ENCODE measurements at places on chromosomes 16 and 17.

DNA sequence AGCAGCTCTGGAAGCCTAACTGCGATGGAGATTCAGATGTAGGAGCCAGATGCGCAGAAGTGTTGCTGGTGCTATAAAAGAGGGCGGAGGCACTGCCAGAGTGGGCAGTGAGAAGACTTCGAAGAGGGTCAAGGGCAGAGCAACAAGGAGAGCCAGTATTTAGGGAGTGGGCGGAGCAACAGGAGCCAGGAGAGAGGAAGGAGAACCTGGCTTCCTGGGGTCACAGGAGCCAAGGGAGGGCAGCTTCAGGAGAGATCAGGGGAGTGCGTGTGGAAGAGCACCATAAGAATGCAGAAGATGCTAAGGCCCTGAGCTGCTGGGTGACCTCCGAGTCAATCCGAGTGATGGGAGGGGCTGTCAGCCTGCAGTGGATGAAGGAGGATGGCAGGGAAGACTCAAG lies 14.4 kb upstream of the MRPS23 start:
- no peak for DNase-seq

- DNase-seq: no peak
Measured at GRCh38 chr16:79994418-79994817, 393.9 kb upstream of the MAF start.

- DNase-seq: no peak
Measured at GRCh38 chr16:57324749-57325148, 33.8 kb upstream of the CCL22 start.

DNA sequence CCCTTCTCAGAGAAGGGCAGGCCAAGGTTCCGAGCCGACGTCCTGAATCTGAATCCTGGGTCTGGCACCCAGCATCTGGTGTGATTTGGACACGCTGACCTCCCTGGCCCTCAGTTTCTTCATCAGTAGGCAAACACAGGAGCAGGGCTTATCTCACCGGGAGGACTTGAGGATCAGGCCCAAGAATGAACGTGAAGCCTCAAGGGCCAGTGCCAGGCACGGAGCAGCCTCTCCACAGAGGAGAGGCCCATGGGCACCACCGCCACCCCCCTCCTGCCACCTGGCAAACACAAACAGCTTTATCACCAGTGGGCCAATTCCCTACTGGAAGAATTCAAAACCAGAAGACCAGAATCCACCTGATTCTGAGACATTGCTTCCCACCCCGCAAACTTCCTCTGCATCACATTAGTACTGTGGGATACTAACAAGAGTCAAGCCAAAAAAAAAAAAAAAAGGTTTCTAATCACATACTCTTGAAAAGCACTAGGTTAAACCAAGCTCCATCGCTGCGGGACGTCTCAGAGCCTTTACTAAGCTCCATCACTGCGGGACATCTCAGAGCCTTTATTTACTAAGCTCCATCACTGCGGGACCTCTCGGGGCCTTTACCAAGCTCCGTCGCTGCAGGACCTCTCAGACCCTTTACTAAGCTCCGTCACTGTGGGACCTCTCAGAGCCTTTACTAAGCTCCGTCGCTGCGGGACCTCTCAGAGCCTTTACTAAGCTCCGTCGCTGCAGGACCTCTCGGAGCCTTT lies 68.0 kb upstream of the DOC2B start:
- no peak for DNase-seq

DNA sequence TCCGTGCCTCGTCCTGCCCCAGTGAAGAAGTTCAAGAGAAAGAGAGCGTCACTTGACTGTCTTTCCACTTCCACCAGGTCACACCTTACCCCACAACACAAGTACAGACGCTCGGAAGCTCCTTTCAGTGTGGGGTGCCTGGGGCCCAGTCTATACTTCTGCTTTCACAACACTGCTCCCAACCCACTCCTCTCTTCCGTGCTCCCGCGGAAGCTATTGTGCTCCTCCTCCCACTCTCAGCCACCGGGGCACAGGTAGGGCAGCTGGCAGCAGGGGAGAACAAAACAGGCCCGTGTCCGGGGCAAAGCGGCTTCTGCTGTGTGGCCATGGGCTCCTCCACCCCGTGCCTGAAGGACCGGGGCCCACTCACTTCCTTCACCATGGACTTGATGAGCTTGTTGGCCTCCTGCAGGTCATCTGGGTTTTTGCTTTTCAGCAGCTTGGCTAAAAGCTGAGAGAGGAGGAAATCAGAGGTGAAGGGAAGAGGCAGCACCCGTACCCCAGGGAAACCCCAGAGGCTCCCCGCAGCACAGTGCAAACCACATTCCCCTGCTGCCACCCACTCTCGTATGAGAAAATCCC lies 18.9 kb downstream of the GGA3 start:
- no peak for DNase-seq

- DNase-seq: no peak
Measured at GRCh38 chr17:75250009-75250471, 11.4 kb downstream of the GGA3 start.

- peak; percentile 54 for DNase-seq
Measured at GRCh38 chr17:78925234-78925633, at the start of gene TIMP2. Gene TIMP2 (minus strand): TSS chr17:78925387. CDS start chr17:78925088, 299 bp downstream.

GRCh38 chr17:80876950-80877728 lies 114.5 kb upstream of the CHMP6 start:
- DNase-seq: no peak

- no peak for DNase-seq
Measured at GRCh38 chr17:27862840-27863239, 30.3 kb downstream of the LYRM9 start.

GRCh38 chr17:29291163-29291752 lies 2.7 kb downstream of the NUFIP2 start:
- DNase-seq: no peak

- no peak for DNase-seq
Measured at GRCh38 chr16:85959686-85960085, 60.7 kb downstream of the IRF8 start.

- no peak for DNase-seq
Measured at GRCh38 chr17:300881-301280, 51.7 kb downstream of the RPH3AL start.

DNA sequence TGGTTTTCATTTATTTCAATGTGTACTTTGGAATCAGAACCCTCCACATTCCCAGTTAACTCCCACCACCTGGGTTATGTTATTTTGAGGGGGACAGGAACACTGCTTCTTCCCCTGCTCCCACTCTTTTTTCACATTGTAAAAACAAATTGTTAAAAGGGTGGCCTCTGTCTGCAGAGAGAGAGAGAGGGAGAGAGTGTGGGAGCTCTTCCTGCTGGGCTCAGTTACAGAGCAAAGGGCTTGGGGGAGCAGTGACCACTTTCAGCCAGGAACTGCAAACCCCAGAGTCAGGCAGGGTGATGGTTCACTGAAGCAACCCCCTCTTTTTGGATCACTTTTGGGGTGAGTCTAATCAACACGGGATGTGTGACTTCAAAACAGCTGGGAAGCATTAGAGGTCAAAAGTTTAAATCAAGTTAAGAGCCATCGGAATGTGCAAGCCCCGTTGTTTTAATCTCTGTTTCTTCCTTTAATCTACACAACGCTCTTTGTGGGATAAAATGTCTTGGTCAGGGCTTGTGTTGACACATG lies 577.0 kb upstream of the CDH11 start:
- DNase-seq: no peak

- no peak for DNase-seq
Measured at GRCh38 chr16:80265624-80266306, 275.0 kb upstream of the DYNLRB2 start.

DNA sequence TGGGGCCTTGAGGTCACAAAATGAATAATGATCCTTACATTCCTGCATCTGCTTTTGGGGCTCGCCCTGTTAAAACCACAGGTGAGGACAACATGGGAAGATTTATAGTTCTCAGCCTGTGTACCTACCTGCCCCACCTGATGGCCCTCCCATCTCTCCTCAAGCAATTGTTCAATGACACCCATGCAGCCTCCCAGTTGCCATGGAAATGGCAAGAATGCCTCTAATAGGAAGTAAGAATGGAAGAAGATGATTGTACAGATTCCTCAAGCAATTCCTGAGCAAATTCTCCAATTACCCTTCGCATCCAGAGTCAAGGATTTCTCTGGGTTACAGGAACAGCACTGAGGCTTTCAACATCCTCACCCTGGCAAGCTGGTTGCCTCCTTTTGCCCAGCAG lies 78.6 kb upstream of the CCL2 start:
- no peak for DNase-seq

DNA sequence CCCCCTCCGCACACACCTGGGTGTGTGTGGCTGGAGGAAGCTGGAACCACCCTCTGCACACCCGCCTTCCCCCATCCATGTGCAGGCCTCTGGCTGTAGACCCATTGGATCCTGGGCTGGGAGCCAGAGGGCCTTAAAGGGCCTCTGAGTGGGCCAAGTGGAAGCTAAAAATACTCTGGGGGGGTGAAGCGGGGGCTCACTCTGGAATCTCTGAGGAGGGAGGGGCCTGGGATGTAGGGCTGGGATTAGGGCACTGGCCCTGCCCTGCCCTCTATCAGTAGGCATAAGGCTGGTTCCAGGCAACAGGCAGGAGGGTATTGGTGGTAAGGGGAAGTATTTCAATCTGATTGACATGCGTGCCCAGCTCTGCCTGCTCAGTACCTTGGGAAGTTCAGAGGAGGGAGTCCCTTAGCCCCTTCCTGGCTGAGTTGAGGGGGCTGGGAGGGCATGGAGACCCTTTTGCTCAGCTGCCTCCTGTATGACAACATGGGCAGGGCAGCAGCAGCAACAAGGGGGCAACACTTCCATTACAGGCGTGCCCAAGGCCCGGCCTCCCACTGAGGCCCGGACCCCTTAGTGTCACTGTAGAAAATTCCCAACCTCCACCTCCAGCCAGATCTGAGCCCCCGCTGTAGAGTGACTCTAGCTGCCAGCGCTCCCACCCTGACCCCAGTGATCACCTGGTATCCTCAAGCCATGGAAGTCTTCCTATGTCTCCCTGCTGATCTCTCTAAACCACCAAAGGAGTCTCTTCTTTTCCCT lies 5.2 kb downstream of the ITGA3 start:
- no peak for DNase-seq

- DNase-seq: no peak
Measured at GRCh38 chr16:15493466-15494180, 59.2 kb downstream of the BMERB1 start.

- DNase-seq: no peak
Measured at GRCh38 chr16:24568392-24568791, 29.0 kb downstream of the RBBP6 start.

DNA sequence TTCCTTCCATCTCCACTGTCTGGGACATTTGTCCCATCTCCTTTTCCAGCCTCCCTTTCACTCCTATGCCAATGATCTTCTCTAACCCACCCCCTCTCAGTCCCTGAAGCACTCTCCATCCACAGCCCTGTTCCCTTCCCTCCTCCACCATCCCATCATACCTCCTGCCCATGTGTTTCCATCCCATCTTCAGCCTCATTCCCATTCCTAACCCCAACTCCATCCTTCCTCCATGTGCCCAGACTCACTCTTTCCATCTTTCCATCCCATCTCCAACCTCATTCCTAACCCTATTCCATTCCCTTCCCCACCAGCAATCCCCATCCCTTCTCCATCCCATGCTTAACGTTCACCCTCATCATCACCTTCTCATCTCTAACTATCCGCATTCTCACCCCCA lies 4.3 kb downstream of the IL27 start:
- no peak for DNase-seq

GRCh38 chr17:71486261-71486660 lies 634.6 kb upstream of the SOX9 start:
- no peak for DNase-seq

DNA sequence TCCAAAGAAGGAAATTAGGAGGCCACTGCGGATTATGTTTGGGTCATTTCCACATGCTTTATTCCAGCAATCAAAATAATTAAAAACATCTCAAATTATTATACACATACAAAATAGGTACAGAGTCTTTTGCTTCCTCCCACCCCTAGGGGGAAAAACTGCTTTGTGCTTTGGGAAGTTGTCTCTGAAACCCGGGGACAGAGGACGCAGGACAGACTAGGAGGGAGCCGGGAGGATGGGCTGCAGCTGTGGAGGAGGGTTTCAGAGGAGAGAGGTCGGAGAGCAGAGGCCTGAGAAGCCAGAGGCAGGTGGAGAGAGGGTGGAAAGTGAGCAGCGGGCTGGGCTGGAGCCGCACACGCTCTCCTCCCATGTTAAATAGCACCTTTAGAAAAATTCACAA lies 17.4 kb downstream of the COL1A1 start:
- DNase-seq: no peak

GRCh38 chr17:36665417-36665816 lies 64.0 kb downstream of the MRM1 start:
- DNase-seq: no peak

- DNase-seq: no peak
Measured at GRCh38 chr17:29138971-29139691, 41.1 kb downstream of the MYO18A start.

GRCh38 chr17:68849673-68850610 lies 105.2 kb downstream of the ABCA8 start:
- DNase-seq: no peak

DNA sequence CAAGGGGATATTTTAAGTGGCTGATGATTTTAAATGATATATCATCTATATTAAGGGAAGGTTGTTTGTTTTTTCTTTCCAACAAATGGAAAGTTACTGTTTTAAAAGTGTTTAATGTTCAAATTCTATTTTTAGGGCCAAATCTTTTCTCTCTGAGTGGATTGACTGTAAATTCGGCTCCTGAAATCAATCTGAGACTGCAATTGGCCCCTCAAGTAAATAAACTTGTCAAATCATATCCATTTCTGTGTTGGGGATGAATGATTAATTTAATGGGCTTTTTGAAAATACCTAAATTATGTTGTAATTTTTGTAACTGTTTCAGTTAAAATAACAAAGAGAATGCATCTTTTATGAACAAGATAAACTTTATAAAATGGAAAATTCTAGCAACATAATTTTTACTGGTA lies 2.6 kb downstream of the HS3ST3A1 start:
- no peak for DNase-seq

DNA sequence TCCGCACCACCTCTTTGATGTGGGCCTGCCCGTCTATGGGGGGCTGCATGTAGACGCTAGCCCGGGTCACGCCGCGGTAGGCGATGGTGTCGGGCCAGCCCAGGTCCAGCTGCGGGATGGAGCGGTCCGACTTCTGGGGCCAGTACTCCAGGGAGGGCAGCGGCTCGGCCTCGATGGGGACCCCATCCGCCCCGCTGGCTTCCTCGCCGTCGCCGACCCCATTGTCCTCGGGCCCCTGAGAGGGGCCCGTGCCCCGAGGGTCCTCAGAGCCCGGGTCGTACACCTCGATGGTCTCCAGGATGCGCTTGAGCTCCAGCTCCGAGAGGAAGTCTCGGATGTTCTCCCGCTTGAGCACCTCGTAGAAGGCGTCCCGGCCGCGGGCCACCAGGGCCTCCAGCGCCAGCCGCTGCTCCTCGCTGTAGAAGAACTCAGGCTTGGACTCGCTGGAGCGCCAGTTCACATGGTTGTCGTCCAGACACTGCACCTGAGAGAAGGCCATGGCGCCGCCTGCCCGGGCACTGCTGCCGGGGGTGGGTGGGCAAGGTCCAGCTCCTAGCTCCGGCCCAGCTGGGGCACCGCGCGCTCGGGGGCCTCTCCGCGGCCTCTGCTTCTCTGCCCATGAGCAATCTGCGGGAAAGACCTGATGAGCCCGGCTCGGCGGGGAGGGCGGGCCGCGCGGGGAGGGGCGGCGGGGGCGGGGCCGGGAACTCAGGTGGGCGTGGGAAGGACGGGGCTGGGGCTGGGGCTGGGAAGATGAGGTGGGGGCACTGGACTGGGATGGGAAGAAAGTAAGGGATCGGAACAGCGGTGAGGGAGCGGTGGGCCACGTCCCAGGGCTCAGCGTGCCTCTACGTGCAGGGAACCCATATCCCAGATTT lies 782 bp downstream of the FAM83G start:
- peak; percentile 43 for DNase-seq

- DNase-seq: peak; percentile 69
Measured at GRCh38 chr16:31869511-31870201, 4.0 kb upstream of the ZNF267 start.

Data from T-helper 17 cell (primary cell).